Lower lobe of right lung (tissue), 2 donors: ENCODE measurements at places on chromosomes 11 and 22. TPM values are rescaled to one million over a fixed set of nuclear protein-coding genes. Genes with fewer than 3 reads are reported as not detected.

The H19 gene
- 87.6 TPM for total RNA-seq

The SLC22A6 gene
- total RNA-seq, result not detected

The ADM gene
- total RNA-seq, result 19.5 TPM

The SCUBE2 gene
- 7.1 TPM for total RNA-seq

The TMEM86A gene
- 11.7 TPM for total RNA-seq

The TPH1 gene
- total RNA-seq, result 0.18 TPM

The LRRN4CL gene
- total RNA-seq, result 3.4 TPM

The ZNF214 gene
- 3.3 TPM for total RNA-seq

The WT1 gene
- total RNA-seq, result 1.2 TPM

The GAB4 gene
- not detected for total RNA-seq

The TMEM138 gene
- total RNA-seq, result 38.9 TPM

- DNase-seq, result no peak
Measured at GRCh38 chr11:17157761-17158160, 50.0 kb downstream of the PIK3C2A start.

- DNase-seq, result no peak
Measured at GRCh38 chr11:18804199-18804999, 12.8 kb upstream of the PTPN5 start.

DNA sequence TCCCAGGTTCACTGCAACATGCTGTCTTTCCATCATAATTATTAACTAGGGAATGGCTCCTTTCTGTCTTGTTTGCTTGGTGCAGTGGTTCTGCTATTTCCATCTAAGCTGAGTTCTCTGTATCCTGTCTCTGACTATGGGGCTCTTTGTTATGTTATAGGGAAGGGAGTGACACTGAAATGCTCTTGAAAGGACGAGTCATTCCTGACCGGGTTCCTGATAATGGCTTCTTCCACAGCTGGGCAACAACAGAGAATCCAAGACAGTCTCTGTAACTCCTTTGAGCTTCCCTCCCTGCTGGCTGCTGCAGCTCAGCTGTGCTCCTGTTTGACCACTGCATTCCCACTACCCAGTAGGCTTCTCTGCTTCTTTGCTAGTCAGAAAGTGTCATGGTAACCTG is 24.1 kb downstream of the OR2AT4 start:
- no peak for DNase-seq

GRCh38 chr11:33624083-33624482 is 76.5 kb downstream of the C11orf91 start:
- DNase-seq, result no peak

DNA sequence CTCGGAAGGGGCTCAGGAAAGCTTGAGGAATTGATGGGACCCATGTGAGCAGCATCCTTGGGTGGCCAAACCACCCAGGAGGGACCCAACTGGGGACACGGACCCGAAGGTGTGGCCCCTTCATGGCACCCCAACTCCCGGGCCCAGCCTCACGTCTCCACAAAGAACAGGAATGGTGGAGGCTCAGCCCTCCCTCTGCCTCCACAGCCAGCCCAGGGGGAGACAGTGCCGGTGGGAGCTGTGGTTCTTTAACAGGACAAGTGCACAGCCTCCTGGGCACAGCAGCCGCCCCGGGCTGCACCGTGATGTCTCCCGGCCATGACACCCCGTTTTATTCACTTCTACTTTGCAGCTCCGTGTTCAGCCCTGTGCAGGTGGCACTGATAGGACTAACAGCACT is 587.2 kb downstream of the BRD1 start:
- DNase-seq, result no peak

DNA sequence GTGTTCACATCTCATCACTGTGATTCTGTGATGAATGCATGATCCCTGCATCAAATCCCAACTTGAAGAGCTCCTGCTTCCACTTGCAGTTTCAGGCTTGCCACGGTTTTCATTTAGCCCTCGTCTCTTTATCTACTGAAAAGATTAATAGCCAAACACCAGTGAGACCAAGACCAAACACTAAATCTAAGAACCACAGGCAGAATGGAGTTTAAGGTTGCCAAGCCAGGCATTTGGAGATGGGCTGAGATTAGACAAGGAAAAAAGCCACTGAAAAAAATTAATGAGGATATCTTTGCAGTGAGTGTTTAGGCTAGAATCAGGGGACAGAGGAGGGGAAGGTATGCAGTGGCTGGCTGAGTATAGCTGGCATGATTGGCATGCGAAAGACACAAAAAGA is 227.2 kb upstream of the BLID start:
- no peak for DNase-seq

DNA sequence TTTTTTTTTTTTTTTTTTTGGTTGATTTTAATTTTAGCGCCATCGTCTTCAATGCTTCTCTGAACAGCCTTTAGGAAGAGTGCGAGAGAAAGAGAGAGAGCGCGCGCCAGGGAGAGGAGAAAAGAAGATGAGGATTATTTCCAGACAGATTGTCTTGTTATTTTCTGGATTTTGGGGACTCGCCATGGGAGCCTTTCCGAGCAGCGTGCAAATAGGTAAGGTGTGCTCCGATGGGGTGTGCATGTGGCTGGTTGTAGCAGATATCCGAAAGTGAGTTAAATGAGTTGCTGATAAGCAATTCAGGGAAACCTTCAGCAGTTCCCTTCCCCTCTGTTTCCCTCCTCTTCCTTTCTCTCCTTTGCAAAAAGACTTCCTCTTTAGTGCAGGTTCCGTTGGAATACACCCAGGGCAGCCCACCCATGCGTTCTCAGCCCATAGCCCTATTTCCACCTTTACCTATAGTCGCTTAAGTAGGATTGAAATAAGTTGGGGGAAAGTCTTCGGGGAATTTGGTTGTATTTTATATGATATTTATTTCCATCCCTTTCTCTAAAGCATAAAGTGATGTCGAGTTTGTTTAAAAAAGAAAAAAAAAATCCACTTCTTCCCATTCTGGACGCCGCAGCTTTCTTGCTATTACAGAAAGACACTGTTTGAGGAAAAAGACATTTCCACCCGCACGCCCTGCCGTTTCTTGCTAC is 1.1 kb downstream of the GRIA4 start:
- no peak for DNase-seq

GRCh38 chr22:49850021-49850911 is 3.4 kb upstream of the ZBED4 start:
- no peak for DNase-seq

DNA sequence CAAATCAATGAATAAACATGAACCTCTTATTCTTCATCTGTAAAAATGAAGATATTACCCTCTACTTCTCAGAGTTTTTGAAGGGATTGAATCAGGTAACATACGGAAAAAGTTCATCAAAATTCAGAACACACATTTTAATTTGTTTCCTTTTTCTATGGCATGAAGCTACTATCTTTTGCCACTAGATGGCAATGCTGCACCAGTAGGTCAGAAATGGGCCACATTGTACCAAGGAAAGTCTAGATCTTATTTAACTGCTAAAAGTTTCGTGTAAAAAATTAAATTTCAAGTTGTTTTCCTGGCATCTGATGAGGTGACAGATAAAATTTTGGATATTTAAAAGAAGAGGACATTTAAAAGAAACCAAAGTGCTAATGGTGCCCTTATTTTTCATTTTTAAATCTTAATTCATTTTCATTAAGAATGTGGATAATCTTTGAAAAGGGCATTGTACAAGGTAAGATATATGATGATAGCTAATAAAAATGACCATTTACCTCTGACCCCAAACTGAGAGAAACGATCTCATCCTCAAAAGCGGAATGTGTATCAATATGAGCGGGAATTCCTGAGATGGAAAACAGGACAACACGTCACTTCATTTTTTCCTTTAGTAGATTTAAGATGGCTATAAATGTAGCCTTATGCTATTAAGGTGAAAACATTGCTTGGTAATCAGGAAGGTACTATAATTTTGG is 16.1 kb downstream of the ALKBH8 start:
- DNase-seq, result no peak

- no peak for DNase-seq
Measured at GRCh38 chr11:12284316-12285050, 92.9 kb upstream of the PARVA start.

GRCh38 chr11:17648528-17648927 is 70.8 kb upstream of the MYOD1 start:
- DNase-seq, result no peak

- no peak for DNase-seq
Measured at GRCh38 chr22:32119568-32120235, 39.4 kb downstream of the C22orf42 start.

DNA sequence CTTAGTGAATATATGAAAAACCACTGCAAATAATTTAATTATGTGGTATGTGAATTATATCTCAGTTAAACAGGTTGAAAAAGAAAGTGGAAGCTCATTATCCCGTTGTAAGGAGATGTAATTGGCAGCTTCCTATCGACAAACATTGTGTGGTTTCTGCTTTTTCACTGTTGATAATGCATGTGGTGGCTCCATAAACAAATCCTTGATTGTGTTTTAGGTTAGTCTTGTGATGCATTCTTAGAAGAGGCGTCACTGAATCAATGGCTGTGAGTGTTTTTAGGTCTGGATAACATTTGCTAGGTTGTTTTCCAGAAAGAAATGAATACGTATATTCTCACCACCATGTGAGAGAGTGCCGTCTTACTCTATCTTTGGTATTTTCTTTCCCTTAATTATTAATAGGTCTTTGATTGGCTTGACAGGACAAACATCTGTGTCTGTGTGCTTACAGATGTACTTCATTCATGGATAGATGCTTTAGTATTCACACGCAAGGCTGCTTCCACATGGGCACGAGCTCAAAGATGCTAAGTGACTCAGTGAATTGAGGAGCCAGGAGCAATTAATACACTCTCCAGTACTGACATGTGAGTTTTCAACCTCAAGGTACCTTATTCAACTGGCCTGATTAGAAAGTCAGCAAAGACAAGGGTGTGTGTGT is 166.7 kb downstream of the TBC1D22A start:
- no peak for DNase-seq

DNA sequence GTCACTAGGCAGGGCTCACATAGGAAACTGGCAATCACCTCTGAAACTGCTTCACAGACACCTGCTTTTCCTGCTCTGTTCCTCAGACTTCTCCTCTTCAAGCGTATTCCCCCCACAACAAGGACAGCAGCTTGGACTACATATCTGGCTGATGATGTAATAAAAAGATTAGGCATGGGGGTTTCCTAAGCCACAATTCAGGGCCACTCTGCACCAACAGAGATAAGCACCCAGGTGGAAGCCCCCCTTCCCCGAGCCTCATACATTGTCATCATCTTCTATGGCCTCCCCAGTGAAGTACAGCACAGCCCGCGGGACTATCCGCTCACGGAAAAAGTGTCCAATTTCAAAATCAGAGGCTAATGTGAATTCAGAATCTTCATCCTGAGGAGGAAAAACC is 25.0 kb upstream of the PHLDA2 start:
- no peak for DNase-seq

GRCh38 chr11:33701302-33702230 is 940 bp upstream of the C11orf91 start:
- no peak for DNase-seq

- no peak for DNase-seq
Measured at GRCh38 chr11:45844822-45845578, 2.3 kb upstream of the CRY2 start.

- peak; percentile 78 for DNase-seq
Measured at GRCh38 chr22:36385491-36386350, 2.0 kb downstream of the MYH9 start.

GRCh38 chr22:36584666-36585065 is 55.7 kb upstream of the EIF3D start:
- no peak for DNase-seq

GRCh38 chr11:6637871-6638270 is 17.7 kb downstream of the DCHS1 start:
- no peak for DNase-seq
